ENCODE measurements at places on chromosomes 11 and 22.

DNA sequence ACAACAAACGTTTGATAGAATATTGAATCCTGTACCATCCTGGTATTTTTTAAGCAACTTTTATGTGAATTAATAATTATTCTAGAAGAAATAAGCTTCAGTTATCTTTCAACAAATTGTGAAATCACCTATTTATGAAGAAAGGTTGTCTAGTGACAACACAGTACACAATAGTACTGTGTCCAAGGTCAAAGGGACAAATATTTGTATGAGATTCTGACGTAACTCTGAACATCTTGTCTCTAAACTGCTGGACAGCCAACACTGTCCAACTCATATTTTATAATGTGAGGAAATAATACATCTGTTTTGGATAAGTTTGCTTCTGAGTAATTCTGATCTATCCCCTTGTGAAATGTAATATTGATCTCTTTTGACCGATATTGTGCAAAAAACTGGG is 18.9 kb downstream of the CASP5 start:
- no peak for DNase-seq

DNA sequence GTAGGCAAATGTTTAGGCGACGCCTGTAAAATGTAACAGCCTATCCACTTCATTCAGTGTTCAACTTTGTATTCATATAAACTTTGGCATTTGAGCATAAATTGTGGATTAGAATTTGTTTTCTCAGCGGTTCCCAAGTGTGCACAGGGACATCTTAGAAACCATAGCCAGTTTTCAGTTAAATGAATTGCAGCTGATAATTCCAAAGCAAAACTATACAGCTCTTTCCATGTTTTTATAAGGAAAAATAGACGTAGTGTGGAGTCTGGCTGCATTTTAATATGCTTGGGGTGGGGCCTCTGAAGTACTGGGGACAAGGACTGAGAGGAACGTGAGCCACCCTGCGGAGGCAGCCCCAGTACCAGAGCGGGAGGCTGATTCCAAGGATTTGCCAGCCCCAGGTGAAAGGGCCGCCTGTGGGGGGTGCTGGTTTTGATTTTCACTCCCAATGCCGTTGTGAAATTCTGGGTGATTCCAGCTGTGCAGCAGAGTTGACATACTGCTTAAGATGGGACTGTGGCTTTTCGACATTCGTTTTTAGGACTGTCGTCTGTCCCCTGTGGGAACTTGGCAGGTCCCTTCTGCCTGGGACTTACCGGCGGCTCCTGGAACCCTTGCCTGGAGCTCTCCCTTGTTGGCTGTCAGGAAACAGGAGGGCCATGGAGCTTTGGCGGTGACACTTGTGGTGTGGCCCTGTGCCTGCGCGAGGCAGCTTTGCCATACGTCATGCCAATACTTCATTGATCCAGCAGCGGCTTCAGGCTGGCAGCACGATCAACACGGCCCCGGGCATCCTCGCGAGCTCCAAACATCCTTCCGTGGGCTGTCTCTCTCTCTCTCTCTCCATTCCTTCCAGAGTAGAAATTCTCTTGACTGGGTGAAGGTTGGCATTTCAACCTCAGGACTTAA is 370.9 kb downstream of the TBC1D22A start:
- DNase-seq, result no peak

DNA sequence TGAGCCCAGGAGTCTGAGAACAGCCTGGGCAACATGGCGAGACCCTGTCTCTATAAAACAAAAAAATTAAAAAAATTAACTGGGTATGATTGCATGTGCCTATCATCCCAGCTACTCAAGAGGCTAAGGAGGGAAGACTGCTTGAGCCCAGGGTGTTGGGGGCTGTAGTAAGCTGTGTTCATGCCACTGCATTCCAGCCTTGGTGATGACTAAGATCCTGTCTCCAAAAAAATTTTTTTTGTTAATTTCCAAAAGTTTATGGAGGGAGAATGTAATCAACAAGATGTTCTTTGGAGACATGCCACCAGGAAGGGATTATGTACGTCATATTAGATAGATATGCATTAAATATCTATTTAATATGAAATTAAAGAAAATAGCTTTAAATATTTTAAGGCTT is 267.5 kb downstream of the SBF2 start:
- no peak for DNase-seq

- DNase-seq, result no peak
Measured at GRCh38 chr11:85813721-85814120, 2.8 kb upstream of the SYTL2 start.

GRCh38 chr11:72174302-72175070 is 17.5 kb upstream of the FOLR1 start:
- DNase-seq, result no peak

- no peak for DNase-seq
Measured at GRCh38 chr11:116053548-116053919, 549.3 kb upstream of the CADM1 start.

GRCh38 chr11:130651066-130651855 is 202.8 kb downstream of the ADAMTS15 start:
- no peak for DNase-seq

DNA sequence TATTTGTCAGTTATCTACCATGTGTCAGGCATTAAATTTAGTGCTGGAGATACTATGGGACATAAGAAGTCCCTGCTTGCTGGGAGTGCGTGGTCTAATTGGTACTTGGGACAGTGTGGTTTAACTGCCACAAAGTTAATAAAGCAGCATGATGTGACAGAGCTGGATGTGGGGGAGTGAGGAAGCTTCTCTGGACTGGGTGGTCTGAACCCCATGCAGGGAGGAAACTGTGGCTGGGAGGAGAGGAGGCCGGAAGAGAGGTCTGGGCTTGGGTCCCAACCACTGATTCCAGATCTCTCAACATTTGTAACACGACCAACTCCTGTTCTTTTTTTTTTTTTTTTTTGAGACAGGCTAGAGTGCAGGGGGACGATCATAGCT is 37.1 kb downstream of the ST3GAL4 start:
- DNase-seq, result no peak

- DNase-seq, result no peak
Measured at GRCh38 chr22:17493419-17493981, 69.8 kb upstream of the SLC25A18 start.

GRCh38 chr11:106986673-106987072 is 31.6 kb downstream of the GUCY1A2 start:
- DNase-seq, result no peak

GRCh38 chr11:121104312-121104762 is 3.3 kb downstream of the TECTA start:
- no peak for DNase-seq

GRCh38 chr11:19458721-19459120 is 218.0 kb upstream of the E2F8 start:
- DNase-seq, result no peak

- DNase-seq, result no peak
Measured at GRCh38 chr11:118202599-118203422, 22.0 kb downstream of the JAML start.

DNA sequence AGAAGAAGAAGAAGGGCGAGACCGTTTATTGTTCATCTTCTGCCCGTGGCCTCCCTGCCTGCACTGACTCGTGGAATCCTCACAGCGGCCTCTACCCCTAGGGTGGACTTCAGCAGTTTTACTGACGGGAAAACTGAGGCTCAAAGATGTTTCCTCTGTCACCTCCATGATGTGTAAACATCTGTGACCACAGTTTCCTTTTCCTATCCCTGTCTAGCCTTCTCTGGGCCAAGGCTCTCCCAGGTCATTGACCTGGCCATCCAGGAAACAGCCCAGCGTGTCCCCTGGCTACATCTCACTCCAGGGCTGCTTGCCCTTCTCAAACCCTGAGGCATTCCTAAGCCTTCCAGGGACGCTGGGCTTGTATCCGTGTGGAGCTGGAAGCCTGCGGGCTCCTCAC is 49.0 kb upstream of the GCAT start:
- no peak for DNase-seq

DNA sequence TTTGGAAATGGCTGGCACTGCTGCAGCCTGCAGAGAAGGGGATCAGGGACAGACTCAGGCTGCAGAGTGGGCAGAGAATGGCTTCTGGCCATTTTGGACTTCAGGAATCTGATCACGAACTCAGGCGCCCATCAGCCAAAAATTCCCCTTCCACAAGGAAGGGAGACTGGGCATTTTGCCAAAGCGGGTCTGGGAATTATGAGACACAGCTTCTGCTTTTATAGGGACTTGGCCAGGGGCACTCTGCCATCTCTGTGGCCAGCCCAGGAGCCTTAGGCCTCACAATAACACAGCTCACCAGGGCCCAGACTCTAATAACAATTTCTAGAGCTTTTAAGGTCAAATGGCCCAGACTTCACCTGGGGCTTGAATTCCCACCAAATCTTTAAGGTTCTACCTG is 74.7 kb downstream of the CHST1 start:
- DNase-seq, result no peak

GRCh38 chr22:38186429-38186828 is 4.8 kb upstream of the PLA2G6 start:
- DNase-seq, result no peak

GRCh38 chr22:35712672-35713071 is 5.0 kb upstream of the APOL5 start:
- no peak for DNase-seq

- peak; percentile 76 for DNase-seq
Measured at GRCh38 chr22:26679003-26679629, 21.7 kb downstream of the MIAT start.

DNA sequence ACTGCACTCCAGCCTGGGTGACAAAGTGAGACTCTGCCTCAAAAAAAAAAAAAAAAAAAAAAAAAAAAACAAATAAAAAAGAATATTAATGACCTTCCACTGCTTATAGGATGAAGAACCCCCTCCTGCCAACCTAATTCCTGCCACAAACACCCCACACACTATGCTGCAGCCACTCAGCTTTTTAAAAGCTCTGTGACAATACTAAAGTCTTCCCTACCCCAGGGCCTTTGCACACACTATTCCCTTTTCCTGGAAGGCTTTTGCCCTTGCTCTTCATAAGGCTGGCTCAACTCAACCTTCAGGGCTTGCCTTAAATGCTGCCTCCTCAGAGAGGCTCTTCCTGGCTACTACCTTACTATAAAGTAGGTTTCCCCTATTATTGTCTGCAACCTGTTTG is 10.8 kb upstream of the KCNJ11 start:
- DNase-seq, result no peak

GRCh38 chr11:36602135-36602534 is 4.1 kb upstream of the RAG2 start:
- DNase-seq, result no peak

DNA sequence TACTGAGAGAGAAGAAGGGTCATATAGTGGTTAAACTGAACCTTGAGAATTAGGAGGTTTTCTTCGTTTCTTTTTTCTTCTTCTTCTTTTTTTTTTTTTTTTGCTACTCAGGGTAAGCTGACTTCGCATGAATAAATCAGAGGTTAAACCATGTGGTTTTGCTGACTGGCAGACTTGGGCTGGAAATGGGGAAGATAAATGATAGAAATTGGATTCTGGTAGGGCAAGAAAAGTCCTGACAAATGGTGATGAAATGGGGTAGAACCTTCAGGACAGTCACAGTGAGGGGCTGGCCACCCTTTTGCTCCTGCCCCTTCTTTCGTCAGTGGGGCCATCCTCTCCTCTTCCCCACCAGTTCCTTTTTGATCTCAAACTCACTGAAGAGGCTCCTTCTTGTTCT is 1.6 kb upstream of the SWAP70 start:
- peak; percentile 2 for DNase-seq

DNA sequence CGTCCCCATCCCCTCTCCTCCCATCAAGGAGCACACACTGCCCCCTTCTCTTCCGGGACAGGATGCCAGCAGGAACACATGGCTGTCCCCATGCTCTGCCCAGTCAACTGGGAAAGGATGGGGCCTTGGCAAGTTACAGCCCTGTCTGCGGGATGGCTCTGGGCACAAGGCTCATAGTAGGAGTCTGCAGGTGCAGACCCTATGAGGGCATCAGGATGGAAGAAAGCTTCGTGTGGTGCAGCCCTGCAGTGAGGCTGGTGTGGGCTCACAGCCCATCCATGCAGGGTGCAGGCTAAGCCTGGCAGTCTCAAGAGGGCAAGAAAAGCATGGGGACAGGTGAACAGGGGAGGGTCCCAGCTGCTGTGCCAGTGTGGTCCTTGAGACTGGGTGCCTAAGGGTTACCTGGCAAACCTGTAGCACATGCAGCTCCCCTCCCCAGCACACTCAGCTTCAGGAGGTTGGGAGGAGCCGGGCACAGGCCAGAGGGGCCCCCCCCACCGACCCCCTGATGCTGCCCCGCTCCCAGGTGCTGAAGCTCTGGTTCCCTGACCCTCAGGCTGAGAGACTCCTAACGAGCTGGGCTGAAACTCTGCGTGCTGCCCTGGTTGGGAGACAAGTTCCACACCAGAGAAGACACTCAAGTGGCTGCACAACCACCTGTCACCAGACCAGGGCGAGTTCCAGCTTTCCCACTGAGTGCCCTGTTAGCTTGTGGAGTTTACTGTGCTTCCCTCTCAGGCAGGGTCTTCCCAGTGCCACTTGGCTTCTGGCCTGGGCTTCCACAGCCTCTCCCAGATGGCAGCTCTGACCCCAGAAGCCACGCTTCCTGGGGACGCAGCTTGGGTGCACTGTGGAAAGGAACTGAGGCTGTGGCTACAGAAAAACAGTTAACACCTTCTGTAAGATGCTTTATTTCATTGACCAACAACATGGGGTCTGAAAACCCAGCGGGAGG is 3.3 kb upstream of the SCARF2 start:
- DNase-seq, result no peak

- no peak for DNase-seq
Measured at GRCh38 chr11:106161775-106162634, 84.5 kb downstream of the AASDHPPT start.

DNA sequence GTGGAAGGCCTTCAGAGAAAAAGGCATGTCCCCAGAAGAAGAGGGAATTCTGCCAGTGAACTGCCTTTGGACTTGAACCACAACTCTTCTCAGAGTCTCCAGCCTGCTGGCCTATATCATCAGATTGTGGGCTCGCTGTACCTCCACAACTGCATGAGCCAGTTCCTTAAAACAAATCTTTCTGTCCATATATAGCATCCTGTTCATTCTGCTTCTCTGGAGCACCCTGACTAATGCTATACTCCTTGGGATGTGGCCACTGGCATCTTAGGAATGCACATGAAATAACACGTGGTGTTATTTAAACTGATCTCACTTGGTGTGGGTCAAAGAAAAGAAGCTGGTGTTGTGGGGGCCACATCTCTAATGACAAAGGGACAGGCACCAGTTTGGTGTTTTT is 58.3 kb upstream of the VSTM5 start:
- peak; percentile 84 for DNase-seq

- no peak for DNase-seq
Measured at GRCh38 chr11:82930229-82930628, 28.7 kb downstream of the DDIAS start.

GRCh38 chr11:86440843-86441242 is 66.2 kb downstream of the CCDC81 start:
- DNase-seq, result no peak

- DNase-seq, result no peak
Measured at GRCh38 chr11:85118151-85118550, 509.0 kb downstream of the DLG2 start.

- DNase-seq, result no peak
Measured at GRCh38 chr11:65418431-65418680, 4.2 kb upstream of the NEAT1 start.

DNA sequence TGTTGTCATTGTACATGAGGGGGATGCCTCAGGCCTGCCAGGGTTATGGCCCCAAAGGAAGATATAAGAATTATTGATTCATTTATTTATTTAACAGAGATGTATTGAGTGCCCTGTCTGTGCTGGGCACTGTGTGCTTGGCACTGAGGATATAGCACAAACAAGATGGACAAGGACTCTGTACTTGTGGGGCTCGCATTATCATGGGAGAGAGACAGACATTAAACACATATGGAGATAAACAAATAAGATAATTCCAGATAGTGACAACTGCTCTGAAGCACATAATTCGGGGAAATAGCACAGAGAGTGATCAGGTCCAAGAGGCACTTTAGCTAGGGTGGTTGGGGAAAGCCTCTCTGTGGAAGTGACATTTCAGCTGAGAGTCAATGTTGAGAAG is 119.8 kb upstream of the ARHGAP20 start:
- DNase-seq, result no peak

- no peak for DNase-seq
Measured at GRCh38 chr11:70381872-70382861, 16.2 kb upstream of the CTTN start.
